ENCODE measurements at places on chromosomes 7 and 10.

- DNase-seq, result no peak
These were observed 129.2 kb downstream of the BBS9 start for GRCh38 chr7:33258491-33258951.

- DNase-seq, result no peak
These were observed 240.8 kb downstream of the ELFN1 start for GRCh38 chr7:1910827-1911226.

DNA sequence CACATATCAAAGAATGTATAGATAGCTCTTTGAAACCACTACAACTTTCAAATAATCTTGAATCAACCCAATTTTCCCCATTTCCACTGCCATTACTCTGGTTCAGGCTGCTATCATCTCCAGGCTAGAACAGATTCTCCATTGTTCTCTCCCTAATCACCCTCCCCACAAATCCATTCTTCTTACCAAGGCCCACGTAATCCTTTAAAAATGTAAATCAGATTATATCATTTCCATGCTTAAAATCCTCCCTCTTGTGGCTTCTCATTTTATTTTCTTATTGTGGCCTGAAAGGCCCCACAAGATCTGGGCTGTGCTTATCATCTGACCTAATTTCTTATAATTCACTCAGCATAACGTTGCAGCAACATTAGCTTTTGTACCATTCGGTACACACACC lies 3.0 kb upstream of the PON1 start:
- no peak for DNase-seq

DNA sequence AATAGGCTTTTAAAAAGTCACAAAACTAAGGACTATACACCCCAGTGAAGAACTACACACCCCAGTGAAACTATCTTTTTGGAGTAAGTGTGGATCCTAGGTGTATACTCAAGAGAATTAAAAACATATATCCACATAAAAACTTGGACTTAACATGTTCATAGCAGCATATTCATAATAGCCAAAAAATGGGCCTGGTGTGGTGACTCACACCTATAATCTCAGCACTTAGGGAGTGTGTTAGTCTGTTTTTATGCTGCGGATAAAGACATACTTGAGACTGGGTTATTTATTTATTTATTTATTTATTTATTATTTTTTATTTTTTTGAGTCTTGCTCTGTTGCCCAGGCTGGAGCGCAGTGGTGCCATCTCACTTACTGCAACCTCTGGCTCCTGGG lies 19.0 kb upstream of the COMTD1 start:
- DNase-seq, result no peak

GRCh38 chr7:2959103-2959680 lies 84.5 kb downstream of the CARD11 start:
- no peak for DNase-seq

DNA sequence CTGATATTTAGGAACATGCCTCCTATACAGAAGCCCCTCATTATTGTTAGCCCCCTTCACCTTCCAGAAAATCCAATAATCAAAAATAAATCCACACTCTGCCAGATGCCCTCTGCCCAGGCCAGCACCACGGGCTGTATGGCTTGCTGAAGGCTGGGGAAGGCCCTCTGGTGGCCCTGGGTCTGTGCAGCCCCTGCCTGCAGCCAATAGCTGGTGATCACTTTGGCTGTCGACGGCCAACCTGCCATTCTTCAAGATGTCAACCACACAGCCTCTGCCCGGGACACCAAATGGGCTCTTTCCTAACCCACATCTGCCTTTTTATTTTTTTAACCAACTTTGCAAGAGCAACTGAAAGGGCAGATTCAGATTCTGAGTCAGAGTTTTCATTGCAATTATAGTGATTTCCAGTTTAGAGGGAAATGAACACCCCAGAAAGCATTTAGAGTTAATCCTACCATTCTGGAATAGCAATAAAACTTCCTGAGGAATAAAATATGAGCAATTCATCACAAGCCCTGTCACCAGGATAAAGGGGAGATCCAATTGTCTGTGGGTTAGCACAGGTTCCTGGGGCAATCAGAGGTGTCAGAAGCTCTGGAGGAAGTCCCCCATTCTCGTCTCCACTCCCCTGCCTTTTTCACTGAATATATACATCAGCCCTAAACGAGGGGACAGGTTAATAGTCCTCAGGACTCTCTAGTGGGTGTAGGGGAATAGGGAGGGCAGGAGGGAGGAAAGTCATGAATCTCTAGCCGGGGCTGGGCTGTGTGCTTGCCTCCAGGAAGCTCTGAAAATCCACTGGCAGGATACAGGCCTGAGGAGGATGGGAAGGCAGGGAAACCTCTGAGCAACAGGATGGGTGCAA lies 211.3 kb downstream of the GRID1 start:
- DNase-seq, result no peak

DNA sequence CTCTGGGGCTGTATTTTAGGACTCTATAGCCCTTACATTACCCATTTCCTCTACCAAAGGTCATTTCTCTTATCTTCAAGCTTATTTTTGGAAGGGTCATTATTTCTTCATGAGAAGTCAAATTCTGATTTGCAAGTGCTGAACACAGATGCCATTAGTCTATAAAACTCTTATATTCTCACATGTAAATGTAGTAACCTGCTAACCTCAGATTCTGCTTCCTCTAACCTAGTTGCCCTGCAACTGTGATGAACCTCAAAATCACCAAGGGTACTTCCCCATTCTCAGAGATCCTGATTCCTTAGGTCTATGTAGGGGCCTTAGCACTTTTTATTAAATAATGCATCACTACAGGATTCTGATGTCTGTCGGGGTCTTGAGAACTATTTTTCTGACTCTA lies 6.3 kb downstream of the FAS start:
- DNase-seq, result no peak

GRCh38 chr10:116311706-116312490 lies 12.3 kb upstream of the CCDC172 start:
- no peak for DNase-seq

DNA sequence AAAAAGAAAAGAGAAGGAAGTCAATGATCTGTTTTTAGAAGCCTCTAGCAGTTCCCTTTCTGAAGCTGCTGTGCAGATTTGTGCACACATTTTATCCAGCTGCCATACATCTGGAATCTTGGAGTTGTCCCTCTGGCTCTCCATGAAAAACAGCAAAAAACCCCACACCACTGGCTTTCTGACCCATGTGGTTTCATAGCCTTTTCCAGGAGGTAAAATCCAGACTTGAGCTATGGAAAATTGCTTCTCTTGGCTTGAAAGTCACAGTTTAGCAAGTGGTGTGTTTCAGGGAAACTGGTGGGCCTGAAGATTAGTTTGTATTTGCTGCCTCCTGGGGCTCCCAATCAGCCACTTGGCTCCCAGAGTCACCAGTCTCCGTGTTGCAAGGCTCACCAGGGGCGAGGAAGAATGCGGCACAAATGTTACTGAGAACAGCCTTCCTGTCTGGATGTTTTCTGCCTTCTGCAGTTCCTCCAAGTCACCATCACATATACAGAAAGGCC lies 50.1 kb upstream of the ADRB1 start:
- DNase-seq, result no peak

- DNase-seq, result peak; percentile 89
These were observed 76.8 kb downstream of the GATA3 start for GRCh38 chr10:8130973-8131911.

GRCh38 chr7:144738146-144738545 lies 97.7 kb downstream of the TPK1 start:
- DNase-seq, result no peak

DNA sequence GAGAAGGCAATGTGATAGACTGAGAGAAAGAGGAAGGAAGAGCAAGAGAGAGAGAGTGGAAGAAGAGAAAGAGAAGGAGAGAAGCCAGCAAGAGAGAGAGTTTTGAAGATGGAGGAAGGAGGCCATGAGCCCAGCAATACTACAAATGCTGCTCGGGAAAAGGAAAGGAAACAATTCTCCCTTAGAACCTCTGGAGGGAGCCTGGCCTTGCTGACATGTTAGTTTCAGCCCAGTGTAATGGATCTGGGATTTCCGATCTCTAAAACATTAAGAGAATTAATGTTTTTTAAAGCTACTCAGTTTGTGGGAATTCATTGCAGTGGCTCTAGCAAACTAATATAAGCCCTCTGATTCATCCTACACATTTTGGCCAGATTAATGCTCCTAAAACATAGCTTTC lies 206.8 kb upstream of the MTPN start:
- DNase-seq, result no peak

- DNase-seq, result no peak
These were observed 535 bp upstream of the TMEM72 start for GRCh38 chr10:44910602-44911001.

DNA sequence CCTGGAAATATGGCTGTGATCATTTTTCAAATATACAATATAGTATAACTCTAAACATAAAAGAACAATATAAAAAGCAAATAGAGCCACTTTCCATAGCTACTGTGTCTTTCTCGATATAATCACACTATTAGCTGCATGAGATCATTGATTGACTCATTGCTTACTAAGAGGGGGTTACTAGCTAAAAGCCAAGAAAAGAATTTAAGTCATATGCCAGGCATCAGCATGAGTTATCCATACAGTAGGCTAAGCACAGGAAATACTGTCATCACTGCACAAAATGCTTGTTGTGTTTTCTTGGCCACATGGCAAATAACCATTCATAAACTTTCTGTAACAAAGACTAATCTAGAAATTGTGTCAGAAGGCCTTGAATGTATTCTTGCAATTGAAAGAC lies 18.8 kb upstream of the ABCB5 start:
- peak; percentile 85 for DNase-seq

- no peak for DNase-seq
These were observed 46.6 kb upstream of the AQP1 start for GRCh38 chr7:30865076-30865475.

DNA sequence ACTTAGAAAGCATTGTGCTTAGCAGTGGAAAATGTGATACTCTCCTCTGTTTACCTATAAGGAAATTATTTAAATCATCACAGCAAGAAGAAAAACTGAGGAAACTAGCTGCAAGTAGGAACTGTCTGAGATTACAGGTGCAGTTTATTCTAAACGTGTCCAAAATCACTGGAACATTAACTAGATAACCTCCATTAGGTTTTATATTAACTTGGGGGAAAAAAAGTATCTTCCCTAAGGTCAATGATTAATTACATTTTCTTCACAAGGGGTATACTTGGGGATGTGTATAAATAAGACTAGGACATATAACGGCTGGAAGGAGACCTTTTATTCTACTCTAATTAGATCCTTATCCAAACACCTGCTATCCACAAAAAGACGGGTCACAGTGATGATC lies 3.7 kb downstream of the GOT1 start:
- no peak for DNase-seq

DNA sequence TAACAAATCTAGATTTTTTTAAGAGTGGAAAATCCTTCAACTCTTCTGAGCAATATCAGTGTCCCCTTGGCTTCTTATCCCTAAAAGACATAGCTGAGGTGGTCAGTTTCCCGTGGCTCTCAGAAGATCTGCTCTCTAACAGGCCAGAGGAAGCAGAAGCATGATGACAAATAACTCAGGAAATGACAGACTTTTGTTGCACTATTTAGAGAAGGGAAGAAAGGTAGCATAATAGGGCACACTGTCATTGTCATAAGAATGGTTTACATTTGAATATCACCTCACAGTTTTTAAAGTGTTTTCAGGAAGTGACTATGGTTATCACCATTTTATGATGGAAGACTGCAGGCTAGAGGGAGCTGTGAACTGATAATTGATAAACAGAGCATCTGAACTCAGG lies 33.6 kb upstream of the RAPGEF5 start:
- DNase-seq, result no peak

DNA sequence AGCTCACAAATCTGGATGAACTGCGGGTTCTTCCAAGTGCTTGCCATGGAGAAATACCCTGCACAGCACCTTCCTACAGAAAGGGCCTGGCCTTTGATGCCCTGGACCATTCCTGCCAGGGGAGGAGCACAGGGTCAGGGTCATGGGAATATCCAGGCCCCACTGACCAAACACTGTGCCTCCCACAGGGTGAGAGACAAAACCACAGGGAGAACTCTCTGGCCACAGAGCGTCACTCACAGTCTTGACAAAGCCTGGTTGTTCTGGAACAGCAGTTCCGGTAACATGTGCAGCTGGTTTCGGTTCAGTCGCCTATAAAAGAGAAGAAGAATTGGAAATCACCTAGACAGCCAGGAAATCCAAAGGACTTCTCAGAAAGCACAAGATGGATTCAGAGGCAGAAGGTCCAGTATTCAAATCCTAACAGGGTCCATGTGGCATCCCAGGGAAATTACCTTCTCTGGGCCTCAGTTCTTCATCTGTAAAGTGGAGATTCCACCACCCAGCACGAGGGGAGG lies 28.1 kb downstream of the SLIT1 start:
- no peak for DNase-seq

GRCh38 chr10:71270301-71271220 lies 48.5 kb upstream of the SLC29A3 start:
- peak; percentile 74 for DNase-seq

DNA sequence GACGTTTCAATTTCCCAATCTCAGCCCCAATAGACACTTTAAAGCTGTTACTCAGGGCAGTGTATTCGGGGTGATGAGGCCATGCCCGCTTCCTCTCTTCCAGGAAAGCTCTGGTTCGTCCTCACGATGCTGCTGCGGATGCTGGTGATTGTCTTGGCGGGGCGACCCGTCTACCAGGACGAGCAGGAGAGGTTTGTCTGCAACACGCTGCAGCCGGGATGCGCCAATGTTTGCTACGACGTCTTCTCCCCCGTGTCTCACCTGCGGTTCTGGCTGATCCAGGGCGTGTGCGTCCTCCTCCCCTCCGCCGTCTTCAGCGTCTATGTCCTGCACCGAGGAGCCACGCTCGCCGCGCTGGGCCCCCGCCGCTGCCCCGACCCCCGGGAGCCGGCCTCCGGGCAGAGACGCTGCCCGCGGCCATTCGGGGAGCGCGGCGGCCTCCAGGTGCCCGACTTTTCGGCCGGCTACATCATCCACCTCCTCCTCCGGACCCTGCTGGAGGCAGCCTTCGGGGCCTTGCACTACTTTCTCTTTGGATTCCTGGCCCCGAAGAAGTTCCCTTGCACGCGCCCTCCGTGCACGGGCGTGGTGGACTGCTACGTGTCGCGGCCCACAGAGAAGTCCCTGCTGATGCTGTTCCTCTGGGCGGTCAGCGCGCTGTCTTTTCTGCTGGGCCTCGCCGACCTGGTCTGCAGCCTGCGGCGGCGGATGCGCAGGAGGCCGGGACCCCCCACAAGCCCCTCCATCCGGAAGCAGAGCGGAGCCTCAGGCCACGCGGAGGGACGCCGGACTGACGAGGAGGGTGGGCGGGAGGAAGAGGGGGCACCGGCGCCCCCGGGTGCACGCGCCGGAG lies 2.6 kb downstream of the GJD4 start:
- DNase-seq, result no peak

DNA sequence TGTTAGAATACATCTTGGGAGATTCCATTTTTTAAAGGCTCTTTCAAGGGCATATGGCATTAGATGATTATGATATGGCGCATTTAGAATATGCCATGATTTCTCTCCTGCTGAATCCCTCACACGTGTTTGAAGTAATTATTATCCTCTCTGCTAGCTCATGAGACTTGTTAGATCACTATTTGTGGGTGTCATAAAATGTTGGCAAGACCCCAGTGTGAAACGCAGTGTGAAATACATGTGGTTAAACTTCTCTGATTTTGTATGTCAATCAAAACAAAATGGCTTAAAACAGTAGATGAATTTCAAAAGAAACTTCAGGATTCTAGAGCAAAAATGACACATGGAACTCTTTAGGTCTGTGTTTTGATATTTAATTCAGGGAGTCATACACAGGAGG lies 560.8 kb downstream of the AUTS2 start:
- DNase-seq, result no peak
